ENCODE measurements at places on chromosomes 3 and 15.

DNA sequence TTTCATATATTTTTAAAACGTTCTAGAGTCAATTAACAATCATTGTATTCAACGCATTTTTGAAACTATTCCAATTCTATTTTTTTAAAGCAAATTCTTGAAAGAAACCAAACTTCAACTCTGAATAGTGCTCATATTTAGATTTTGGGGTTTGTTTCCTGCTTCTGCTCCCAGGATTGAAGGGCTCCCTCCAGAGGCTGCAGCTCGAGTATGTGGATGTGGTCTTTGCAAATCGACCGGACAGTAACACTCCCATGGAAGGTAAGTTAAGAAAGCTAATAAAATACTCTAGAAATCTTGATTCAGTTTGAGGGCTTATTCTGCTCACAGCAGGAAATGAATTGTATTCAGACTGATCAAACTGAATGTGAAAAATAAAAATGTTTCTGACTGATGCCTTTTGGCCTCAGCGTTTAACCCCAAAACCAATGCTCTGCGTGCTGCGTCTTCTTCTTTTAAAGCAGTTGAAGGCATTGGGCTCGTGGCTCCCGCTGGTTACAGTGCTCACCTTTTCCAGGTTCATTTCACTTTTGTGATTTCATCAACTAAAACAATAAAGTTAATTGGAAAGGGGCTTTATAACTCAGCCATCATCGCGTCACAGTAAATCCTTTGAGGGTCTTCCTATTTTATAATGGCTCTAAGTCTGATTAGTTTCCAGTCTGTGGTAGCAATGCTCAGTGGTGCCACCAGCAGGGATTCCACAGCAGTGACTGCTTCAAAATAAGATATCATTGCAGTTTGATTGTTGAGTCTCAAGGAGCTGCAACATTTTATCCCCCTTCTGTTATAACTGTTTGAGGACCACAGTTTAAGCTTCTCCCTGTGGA, 80.1 kb downstream of the SSR3 start:
- no peak for DNase-seq

GRCh38 chr15:83063551-83063950, 3.5 kb downstream of the BTBD1 start:
- DNase-seq = no peak

DNA sequence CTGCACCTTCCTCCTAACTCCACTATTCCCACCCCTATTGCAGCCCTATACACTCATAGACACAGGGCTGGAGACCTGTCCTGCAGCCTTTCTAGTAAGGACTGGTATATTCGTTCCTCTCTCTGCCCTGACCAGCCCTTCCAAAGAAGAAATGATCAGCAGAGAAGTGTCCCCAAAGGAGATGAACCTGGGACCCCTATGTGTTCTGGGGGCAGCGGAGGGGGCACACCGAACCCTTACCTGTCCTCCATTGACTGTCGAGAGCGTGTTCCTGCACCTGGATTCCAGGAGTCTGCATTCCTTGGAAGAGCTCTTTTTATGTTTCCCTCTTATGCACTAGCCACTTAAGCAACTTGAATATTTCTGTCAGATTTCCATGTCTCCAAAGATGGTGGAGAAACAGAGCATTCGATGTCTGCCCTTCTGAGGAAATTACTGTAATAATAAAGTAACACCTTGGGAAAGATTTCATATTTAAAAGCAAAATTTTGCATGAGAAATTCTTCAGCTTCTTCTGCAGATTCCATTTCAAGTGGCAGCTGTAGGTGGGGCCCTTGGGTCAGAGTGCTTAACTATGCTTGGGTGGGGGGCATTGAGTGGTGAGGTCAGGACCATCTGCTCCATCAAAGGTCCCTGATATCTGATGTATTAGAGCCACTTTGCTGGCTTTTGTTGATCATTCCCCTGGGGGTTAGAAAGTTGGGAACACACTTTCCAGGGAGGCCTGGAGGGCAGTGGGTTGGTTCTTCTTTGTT, 6.3 kb downstream of the EPHB1 start:
- no peak for DNase-seq

DNA sequence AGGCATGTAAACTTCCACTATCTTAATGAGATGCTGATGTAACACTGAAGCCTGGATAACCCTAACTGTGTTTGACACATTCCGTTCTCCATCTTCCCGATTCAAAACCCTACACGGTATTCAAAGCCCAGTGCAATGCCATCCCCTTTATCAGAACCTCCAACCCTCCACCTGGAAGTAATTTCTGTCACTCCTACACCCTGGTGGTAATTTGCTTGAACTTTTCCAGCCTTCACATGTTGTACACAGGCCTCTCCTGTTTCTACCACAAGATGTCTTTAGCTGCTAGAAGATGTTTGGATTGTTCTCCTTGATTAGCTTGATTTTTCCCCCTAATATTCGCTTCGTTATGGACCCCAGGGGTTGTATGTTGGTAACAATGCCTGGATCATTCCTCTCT, 208.9 kb downstream of the CHST2 start:
- DNase-seq = no peak

GRCh38 chr3:51987568-51987967, 4.2 kb downstream of the ACY1 start:
- DNase-seq = no peak

All from fibroblast of mammary gland (primary cell).